ENCODE measurements at places on chromosomes 5 and 9. TPM values are rescaled to one million over a fixed set of nuclear protein-coding genes. Genes with fewer than 3 reads are reported as not detected.

Gene CCDC180
- total RNA-seq: 7.9 TPM

Gene PCDHAC2
- 3.2 TPM for total RNA-seq

Gene AQP3
- 5.5 TPM for total RNA-seq

Gene CNTNAP3B
- 24.3 TPM for total RNA-seq

Gene DMRT3
- not detected for total RNA-seq

Gene NIPAL4
- 0.12 TPM for total RNA-seq

Gene STC2
- 97.3 TPM for total RNA-seq

Gene PCDHB4
- total RNA-seq: not detected

Gene ACTBL2
- 0.07 TPM for total RNA-seq

Gene SLC36A2
- total RNA-seq: not detected

DNA sequence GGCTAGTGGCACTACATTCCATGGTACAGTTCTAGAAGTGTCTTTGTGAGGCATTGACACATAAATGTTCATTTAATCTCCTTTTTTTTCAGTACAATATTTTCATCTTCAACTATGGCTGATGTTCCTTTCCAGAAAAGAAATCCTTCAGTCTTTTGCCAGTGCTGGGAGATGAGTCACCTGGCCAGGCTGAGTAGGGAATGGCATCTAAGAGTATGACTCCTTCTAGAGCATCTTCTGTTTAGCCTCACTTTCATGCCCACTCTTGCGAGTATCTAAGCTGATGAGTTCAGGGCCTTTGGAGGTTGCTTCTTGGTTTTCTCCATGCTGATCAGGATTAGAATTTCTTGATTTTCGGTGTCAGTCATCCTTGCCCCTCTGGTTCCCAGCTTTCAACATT, 124.4 kb downstream of the SLC28A3 start:
- no peak overlapping the region for H3K4me3 ChIP-seq
- no peaks in the 10 kb centered on the region for H3K4me1 ChIP-seq
- H3K27ac ChIP-seq: no peak overlapping the region
- H3K36me3 ChIP-seq: no peaks in the 10 kb centered on the region

- no peak for DNase-seq
- H3K27ac ChIP-seq: no peak overlapping the region
- H3K27me3 ChIP-seq: no peaks in the 10 kb centered on the region
- no peaks in the 10 kb centered on the region for H3K36me3 ChIP-seq
These were observed 123.3 kb upstream of the SLIT3 start for GRCh38 chr5:169424279-169424655.

GRCh38 chr9:91884153-91884552, 65.9 kb downstream of the ROR2 start:
- no peaks in the 10 kb centered on the region for H3K4me1 ChIP-seq
- no peaks in the 10 kb centered on the region for H3K27me3 ChIP-seq
- no peak overlapping the region for H3K4me3 ChIP-seq
- no peak for DNase-seq
- no peaks in the 10 kb centered on the region for H3K36me3 ChIP-seq

DNA sequence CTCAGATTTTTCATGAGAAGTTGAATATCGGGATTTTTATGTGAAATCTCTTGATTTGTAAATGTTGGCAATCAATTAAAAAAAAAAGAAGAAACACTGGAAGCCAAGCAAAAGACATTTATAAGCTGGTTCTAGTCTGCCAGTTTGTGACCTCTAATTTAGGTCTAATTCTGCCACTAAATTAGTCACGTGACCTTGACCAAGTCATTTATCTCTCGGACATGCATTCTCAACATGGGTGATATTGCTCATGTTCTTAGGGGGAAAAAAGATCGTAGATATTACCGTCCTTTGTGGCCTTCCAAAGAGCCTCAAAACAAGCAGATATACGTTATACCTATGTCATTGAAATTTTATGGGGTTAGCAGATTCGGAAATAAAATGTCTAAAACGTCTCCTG, 52.9 kb upstream of the PTPDC1 start:
- no peak overlapping the region for H3K27ac ChIP-seq
- H3K36me3 ChIP-seq: no peaks in the 10 kb centered on the region
- no peaks in the 10 kb centered on the region for H3K27me3 ChIP-seq
- H3K4me1 ChIP-seq: peaks cover 5% of the 10 kb centered on the region

DNA sequence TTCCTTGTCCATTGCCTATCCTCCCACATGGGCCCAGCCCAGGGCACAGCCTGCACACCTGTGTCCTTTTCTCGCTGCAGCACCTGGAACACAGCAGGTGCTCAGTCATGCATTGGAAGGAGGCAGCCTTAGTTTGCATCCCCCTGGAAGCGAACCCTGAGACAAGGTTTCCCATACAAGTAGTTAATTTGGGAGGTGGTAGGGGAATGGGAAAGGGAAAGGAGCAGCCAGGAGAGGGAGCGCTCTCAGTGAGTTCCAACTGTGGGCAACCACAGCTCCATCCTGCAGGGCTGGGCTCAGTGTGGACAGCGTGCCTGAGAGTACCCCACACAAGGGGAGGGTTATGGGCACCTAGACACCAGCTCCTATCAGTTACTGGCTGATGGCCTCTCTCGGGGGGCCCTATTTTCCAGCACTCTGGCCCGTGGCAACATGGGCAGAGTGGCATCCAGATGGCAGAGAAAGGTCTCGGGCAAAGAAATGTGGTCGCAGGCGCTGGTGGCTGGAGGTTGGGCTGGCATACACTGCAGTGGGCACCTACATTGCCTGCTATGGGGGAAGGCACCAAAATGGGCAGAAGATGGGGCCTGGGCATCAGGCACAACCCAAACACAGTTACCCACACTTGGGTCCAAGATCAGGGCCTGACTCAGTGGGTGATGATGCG, 50.1 kb downstream of the TSPAN17 start:
- H3K27me3 ChIP-seq: peaks cover 8% of the 10 kb centered on the region
- H3K4me1 ChIP-seq: peaks cover 9% of the 10 kb centered on the region
- no peak for DNase-seq

DNA sequence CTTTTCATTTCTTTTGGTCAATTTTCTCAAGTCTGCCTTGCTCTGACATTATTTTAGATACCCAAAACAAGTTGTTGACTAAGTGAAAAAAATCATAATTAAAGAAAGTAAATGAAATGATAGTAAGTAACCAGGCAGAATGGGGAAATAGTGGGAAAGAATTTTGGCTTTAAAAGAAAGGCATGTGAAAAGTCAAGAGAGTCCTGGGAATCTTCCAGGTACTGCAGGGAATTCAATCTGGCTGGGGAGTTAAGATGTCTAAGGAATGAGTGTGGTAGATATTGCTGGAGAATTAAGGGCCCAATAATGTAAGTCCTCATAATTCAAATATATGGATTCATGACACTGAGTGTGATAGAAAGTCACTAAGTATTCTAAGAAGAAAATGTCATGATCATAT, 123.1 kb upstream of the PAPPA start:
- no peaks in the 10 kb centered on the region for H3K36me3 ChIP-seq
- H3K4me1 ChIP-seq: peaks cover 6% of the 10 kb centered on the region
- H3K27ac ChIP-seq: no peak overlapping the region
- DNase-seq: no peak

GRCh38 chr5:86565197-86565789, 52.4 kb upstream of the COX7C start:
- H3K4me1 ChIP-seq: no peaks in the 10 kb centered on the region
- no peak overlapping the region for H3K27ac ChIP-seq
- no peaks in the 10 kb centered on the region for H3K27me3 ChIP-seq
- H3K4me3 ChIP-seq: no peak overlapping the region
- no peaks in the 10 kb centered on the region for H3K36me3 ChIP-seq

- H3K36me3 ChIP-seq: no peaks in the 10 kb centered on the region
- H3K4me3 ChIP-seq: no peak overlapping the region
- no peak for DNase-seq
- H3K27me3 ChIP-seq: 0 out of 2 replicates have a peak, but pooled peaks cover 3% of the 10 kb centered on the region
- H3K27ac ChIP-seq: no peak overlapping the region
These were observed 84.7 kb downstream of the HSD17B3 start for GRCh38 chr9:96217294-96217707.

DNA sequence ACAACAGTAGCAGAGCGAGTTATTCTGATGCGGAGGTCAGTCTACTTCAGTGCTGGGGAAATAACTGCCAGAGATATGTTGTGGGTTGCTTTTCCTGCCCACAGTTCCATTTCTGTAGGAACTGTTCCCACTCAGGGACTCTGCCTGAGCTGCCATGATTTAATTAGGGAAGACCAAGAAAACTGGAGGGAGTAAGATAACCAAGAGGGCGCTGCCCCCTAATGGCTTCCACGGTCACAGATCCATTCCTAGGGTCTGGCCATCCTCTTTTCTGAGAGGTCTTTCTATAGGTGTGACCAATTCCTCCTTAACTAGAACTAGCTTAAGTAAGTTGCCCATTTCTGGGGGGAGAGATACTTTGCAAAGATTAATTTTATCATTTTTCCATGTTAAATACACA, 125.9 kb downstream of the APBA1 start:
- H3K4me3 ChIP-seq: no peak overlapping the region
- H3K27me3 ChIP-seq: peaks cover 31% of the 10 kb centered on the region
- H3K36me3 ChIP-seq: no peaks in the 10 kb centered on the region
- no peaks in the 10 kb centered on the region for H3K4me1 ChIP-seq
- H3K27ac ChIP-seq: no peak overlapping the region

- DNase-seq: no peak
- no peak overlapping the region for H3K4me3 ChIP-seq
- H3K36me3 ChIP-seq: no peaks in the 10 kb centered on the region
- no peak overlapping the region for H3K27ac ChIP-seq
These were observed 146.9 kb downstream of the PLCXD3 start for GRCh38 chr5:41363343-41363986.

DNA sequence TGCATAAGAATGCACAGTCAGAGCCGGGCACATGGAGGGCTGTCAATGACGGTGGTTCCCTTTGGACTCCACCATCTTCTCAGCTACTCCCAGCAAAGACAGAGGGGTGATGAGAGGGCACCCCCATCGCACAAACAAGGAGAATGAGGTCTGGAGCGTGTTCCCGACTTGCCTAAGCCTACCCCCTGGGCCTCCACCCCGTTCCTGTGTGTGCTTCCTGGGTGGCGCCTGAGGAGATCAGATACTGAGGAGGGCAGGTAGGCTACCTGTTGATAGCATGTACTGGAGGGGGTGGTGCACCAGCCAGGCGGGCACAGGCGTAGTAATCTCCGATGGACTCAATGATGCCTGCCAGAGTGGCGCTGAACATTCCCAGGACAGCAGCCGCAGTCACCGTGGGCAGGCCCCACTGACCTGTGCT, 4.1 kb downstream of the SLC23A1 start:
- H3K36me3 ChIP-seq: no peaks in the 10 kb centered on the region
- no peaks in the 10 kb centered on the region for H3K27me3 ChIP-seq
- DNase-seq: no peak
- H3K4me3 ChIP-seq: no peak overlapping the region

DNA sequence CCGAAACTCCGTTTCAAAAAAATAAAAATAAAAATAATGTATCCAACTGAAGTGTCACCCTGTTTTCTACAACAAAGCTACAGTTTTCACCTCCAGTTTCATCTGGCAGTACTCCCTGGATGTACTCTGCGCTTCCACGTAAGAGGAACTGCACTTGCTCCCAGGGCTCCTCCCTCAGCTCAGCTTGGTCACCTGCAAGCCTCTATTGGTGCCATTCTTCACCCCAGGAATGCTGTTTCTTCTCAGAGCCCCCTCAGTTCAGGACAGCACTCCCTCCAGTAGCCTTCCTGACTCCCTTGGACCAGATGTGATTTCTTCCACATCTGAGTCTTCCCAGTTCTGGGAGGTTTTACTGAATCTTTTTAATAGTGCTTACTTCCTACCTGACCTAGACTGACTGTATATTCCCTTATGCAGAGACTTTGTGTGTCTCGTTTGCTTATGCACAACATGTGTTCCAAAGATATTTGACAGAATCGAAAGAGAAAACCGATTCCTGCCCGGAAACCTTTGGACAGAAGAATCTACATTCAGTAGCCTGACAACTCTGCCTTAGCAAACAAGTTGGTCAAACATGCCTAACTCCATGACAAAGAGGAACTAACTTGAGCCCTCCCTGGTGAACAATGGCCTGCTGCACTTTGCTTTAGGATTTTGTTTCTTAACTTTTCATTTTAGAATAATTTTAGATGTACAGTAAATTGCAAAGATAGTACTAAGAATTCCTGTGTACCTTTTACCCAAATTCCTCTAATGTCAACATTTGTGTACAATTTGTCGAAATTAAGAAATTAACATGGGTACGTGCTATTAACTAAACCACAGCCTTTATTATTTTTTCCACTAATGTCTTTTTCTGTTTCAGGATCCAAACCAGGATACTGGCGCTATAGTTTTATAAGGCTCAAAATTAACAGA, 814 bp downstream of the CCDC125 start:
- no peak for DNase-seq
- H3K36me3 ChIP-seq: no peaks in the 10 kb centered on the region
- no peaks in the 10 kb centered on the region for H3K27me3 ChIP-seq
- H3K4me3 ChIP-seq: peak overlapping the region; percentile 85
- peak overlapping the region; percentile 67 for H3K27ac ChIP-seq

DNA sequence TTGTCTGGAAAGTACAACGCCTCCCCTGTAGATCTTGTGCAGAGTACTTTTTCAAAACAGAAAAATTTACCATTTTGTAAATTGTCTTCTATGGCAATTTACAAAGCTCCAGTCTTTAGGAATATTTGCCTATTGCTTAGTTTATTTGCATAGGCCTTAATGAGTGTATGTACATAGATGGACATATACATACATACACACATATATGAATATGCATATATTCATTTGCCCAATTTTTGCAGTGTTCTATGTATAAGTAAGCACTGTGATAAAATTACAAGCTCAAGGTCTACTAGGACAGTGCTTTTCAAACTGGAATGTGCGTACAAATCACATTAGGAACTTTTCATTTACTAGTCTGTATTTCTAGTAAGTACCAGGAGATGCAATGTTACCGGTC, 301.3 kb upstream of the SMARCA2 start:
- DNase-seq: no peak
- H3K27ac ChIP-seq: no peak overlapping the region
- H3K27me3 ChIP-seq: no peaks in the 10 kb centered on the region
- H3K4me1 ChIP-seq: no peaks in the 10 kb centered on the region
- H3K36me3 ChIP-seq: no peaks in the 10 kb centered on the region

GRCh38 chr9:35380619-35381018, 109.3 kb upstream of the RUSC2 start:
- no peak for DNase-seq
- no peak overlapping the region for H3K27ac ChIP-seq
- H3K4me1 ChIP-seq: no peaks in the 10 kb centered on the region
- no peak overlapping the region for H3K4me3 ChIP-seq
- no peaks in the 10 kb centered on the region for H3K36me3 ChIP-seq

- 0 out of 2 replicates have a peak, but pooled peaks cover 2% of the 10 kb centered on the region for H3K4me1 ChIP-seq
- no peak for DNase-seq
- no peaks in the 10 kb centered on the region for H3K27me3 ChIP-seq
- H3K27ac ChIP-seq: no peak overlapping the region
- H3K36me3 ChIP-seq: peaks cover 27% of the 10 kb centered on the region
- no peak overlapping the region for H3K4me3 ChIP-seq
These were observed 29.0 kb downstream of the PSMB7 start for GRCh38 chr9:124386201-124386600.

- peak overlapping the region; percentile 53 for H3K27ac ChIP-seq
- no peaks in the 10 kb centered on the region for H3K27me3 ChIP-seq
- peak; percentile 75 for DNase-seq
- peak overlapping the region; percentile 9 for H3K4me3 ChIP-seq
These were observed 13.6 kb downstream of the PTPDC1 start for GRCh38 chr9:94097788-94098414.

- no peaks in the 10 kb centered on the region for H3K36me3 ChIP-seq
- peaks cover 3% of the 10 kb centered on the region for H3K27me3 ChIP-seq
- H3K4me3 ChIP-seq: no peak overlapping the region
- no peak overlapping the region for H3K27ac ChIP-seq
These were observed 12.7 kb upstream of the DNAH5 start for GRCh38 chr5:13957032-13957645.

All from HCT116 (cell line).